GM13976 (cell line): ENCODE measurements at places on chromosomes 7 and 10.
A peak's percentile ranks its signal among the peaks of the same experiment; 100 is the strongest.

DNA sequence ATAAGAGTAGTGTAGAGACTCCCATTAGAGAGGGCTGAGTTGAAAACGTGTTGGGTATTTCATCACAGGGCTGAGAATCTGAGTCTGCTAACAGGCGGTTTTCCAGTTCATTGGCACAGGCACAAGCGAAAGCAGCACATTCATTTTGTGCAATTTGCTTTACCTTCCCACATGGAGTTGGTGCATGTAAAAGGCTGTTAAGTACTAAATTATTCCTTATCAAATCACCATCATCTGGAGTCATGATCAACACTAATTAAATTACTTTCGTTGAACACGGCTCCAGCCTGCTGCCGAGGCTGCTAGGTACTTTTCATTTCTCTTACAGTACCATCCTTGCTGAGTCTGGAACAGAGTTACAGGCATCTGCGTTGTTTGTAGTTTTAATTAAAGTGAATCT lies 43.8 kb downstream of the ETV1 start:
- no peak for DNase-seq

DNA sequence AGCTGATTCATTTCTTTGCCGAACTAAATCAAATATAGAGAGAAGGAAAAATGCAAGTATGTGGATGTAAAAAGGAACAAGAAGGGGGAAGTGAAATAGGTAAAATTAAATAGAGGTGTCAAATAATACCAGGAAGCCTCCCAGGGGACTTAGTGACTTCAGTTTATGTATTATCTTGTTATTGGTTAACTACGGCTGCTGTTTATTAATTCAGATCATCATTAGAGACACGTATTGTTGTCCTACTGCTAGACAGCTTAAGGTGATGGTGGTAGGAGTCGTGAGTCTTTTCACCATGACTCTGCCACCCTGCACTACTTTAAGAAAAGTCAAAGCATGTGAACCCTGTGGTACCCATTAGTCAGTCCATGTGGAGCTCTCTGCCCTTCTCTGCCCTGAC lies 289.1 kb downstream of the PRKG1 start:
- DNase-seq, result no peak

- no peak for DNase-seq
Measured at GRCh38 chr7:14446829-14447228, 455.7 kb downstream of the DGKB start.

DNA sequence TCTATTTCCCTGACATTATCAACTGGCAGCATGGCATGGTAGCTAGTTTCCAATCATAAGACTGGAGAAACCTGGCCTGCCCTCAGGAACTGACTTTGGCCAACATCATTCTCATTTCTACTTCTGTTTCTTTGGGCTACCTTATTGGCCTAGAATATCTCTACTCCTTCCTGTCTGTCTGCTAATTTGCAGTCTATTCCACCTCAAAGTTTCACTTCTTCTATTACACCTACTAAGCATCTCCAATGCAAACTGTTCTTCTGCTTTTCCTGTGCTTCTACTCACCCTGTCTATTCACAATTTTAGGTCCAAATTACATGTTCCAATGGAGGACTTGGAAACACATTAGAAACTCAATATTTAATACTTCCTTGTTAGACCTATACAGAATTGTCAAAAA lies 65.6 kb downstream of the ZNF503 start:
- peak; percentile 44 for DNase-seq

GRCh38 chr10:24894728-24895127 lies 57.7 kb downstream of the PRTFDC1 start:
- DNase-seq, result no peak

DNA sequence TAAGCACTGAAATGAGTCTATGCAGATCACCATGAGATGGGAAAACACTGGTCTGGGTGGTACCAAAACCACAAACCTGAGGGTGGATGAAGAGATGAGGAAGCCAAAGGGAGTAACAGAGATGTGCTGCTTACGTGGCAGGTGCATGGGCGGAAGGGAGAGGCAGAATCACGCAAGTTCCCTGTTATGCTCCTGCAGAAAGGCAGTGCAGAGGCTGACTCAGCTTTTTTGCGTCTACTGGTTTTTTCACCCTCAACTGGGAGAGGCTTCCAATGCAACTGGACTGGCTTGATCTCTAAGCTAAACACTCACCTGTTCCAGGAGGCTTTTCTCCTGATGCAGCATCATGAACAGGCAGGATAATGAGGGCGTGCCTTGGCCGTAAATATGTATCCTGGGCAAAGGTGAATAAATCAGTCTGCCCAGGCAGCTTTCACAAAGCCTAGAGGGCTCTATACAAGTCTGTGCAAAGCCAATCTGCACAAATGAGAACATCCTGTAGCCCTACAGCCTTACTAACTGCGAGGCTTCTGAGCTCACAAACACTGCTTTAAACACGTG lies 95.4 kb upstream of the AFAP1L2 start:
- peak; percentile 23 for DNase-seq
